ENCODE measurements at places on chromosomes 5 and 9. TPM values are rescaled to one million over a fixed set of nuclear protein-coding genes. Genes with fewer than 3 reads are reported as not detected.

DNA sequence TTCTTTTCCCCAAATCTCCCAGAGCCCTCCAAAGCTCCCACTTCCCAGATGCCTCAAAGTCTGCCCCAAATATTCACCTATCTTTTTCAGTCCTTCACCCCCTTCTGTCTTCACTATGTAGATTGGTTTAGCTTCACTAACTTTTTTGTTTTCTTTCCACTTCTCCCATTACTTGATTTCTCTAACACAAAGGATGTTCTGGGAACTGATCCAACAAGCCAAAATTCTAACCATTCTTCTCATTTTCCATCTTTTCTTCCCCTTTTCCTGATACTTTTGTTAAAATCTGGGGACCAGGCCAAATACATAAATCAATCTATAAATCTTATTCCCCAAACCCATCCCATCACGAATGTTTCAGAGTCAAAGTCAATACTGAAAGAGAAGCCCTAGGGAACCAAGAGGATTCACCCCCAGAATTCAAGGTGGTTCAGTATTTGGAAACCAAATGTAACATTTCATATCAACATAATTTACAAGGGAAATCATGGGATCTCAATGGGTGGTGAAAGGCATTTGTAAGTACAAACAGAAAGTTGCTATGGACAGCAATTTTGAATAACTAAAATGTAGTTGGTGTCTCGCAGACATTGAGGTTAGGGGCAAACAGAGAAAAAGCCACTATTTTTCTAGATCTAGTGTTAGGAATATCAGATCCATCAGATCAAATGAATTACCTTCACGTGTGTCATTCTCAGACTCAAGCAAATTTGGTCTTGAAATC lies 35.3 kb downstream of the APTX start:
- H3K27me3 ChIP-seq: no peaks in the 10 kb centered on the region
- no peak overlapping the region for H3K4me3 ChIP-seq
- no peak for DNase-seq
- H3K27ac ChIP-seq: no peak overlapping the region
- H3K36me3 ChIP-seq: no peaks in the 10 kb centered on the region

Gene ADAMTS13
- total RNA-seq: 1.5 TPM

Gene FOXI1
- not detected for total RNA-seq

Gene S1PR3
- total RNA-seq: 48.6 TPM

GRCh38 chr5:5416733-5417132 lies 5.7 kb upstream of the ICE1 start:
- no peak for DNase-seq
- H3K27me3 ChIP-seq: no peaks in the 10 kb centered on the region
- peaks cover 16% of the 10 kb centered on the region for H3K4me1 ChIP-seq
- H3K27ac ChIP-seq: no peak overlapping the region

Gene PCDHGA5
- total RNA-seq: 0.20 TPM

DNA sequence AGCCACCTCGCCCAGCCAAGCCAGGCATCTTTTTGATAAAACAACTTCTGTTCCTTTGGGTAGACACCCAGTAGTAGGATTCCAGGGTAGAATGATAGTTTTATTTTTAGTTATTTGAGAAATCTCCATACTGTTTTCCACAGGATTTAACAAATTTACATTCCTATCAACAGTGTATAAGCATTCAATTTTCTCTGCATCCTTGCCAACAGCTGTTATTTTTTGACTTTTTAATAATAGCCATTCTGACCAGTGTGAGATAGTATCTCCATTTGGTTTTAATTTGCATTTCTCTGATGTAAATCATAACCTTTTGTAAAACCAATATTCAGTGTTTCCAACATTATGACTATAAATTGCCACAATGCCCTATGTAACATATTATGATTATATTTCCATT lies 28.2 kb upstream of the CCNB1 start:
- H3K27me3 ChIP-seq: no peaks in the 10 kb centered on the region
- DNase-seq: no peak
- H3K36me3 ChIP-seq: no peaks in the 10 kb centered on the region
- H3K27ac ChIP-seq: no peak overlapping the region
- no peak overlapping the region for H3K4me3 ChIP-seq

DNA sequence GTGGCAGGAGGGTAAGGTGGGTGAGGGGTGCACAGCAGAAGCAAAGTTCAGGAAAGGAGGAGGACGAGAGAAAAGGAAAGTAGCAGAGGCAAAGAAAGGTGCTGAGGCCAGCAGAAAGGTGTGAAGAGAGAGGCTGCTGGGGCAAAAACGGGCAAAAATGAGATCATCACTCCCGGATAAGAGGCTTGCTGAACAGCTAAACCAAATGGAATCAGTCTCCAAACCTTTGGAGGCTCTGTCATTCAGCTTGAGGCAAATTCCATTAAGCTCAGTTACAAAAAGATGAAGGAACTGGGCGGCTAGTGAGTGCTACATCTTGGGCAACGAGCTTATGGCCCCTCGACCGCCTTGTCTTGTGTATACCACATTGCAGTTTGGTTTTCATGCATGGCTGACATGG lies 136.4 kb downstream of the FSTL4 start:
- no peaks in the 10 kb centered on the region for H3K4me1 ChIP-seq
- H3K27me3 ChIP-seq: no peaks in the 10 kb centered on the region
- no peak overlapping the region for H3K4me3 ChIP-seq
- no peak for DNase-seq
- no peak overlapping the region for H3K27ac ChIP-seq
- no peaks in the 10 kb centered on the region for H3K36me3 ChIP-seq

GRCh38 chr9:115845648-115846312 lies 307.8 kb upstream of the PAPPA start:
- DNase-seq: peak; percentile 55
- no peaks in the 10 kb centered on the region for H3K27me3 ChIP-seq
- no peaks in the 10 kb centered on the region for H3K36me3 ChIP-seq
- peak overlapping the region; percentile 37 for H3K27ac ChIP-seq
- no peak overlapping the region for H3K4me3 ChIP-seq

Data from hepatocyte (in vitro differentiated cells).